ENCODE measurements at places on chromosomes 6 and 20. TPM values are rescaled to one million over a fixed set of nuclear protein-coding genes. Genes with fewer than 3 reads are reported as not detected.

DNA sequence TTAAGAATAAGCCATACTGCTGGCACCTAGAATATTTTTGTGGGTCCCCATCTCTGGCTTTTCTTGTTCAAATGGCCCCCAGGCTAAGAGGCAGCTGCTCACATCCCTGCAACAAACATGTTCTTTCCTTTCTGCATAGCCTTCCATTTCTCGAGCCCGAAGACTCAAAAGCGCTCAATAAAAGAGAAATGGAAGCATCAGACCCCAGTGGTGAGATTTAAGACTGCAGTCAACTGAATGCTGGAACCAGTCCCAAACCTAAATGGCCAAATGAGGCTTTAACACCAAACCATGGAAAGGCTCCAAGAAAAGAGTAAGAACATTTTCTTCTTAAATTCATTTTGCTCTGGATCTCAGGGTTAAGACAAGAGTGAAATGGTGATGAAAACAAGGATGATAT is 122.1 kb upstream of the TRAF3IP2 start:
- no peak for DNase-seq

DNA sequence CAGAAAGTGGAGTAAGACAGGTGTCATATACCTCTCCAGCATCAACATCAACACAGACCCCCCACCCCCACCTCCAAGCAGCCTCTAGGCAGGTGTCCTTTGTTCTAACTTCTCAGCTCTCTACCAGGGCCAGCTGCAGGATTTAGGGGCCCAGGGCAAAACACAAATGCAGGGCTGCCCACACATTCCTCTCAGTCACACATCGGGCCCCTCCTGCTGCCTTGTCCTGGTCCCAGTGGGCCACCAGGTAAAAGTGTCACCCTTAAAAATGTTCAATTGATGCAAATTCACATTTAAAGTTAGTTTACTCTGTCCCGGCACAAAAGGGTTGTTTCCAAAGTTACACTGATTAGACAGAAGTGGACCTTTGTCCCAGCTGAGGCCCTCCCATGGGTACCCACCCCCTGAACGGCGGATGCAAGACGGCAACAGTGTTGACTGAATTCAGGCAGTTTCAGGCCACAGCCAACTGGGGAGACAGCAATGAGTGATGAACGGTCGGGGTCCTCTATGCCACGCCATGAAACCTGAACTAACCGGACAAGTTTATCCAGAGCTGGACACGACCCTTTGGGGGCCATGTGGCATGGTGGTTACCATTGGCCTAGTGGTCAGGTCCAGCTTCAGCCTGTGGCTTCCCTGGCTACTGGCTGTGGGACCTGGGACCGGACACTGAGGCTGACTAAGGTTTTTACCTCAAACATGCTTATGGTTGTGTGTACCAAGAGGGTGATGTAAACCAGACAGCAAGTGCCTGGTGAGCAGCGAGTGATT is 52.2 kb upstream of the UNC93A start:
- no peak for DNase-seq

The RBL1 gene
- 2.2 TPM for total RNA-seq

The PAK5 gene
- total RNA-seq = 0.08 TPM

GRCh38 chr6:61886608-61887259 is 399.3 kb downstream of the KHDRBS2 start:
- DNase-seq = no peak

GRCh38 chr6:33430991-33431879 is 11.4 kb downstream of the SYNGAP1 start:
- no peak for DNase-seq

The TTLL9 gene
- not detected for total RNA-seq

The TRDN gene
- total RNA-seq = not detected

The MUC22 gene
- total RNA-seq = not detected

The TRIM40 gene
- not detected for total RNA-seq

GRCh38 chr6:104711371-104711770 is 148.3 kb downstream of the HACE1 start:
- no peak for DNase-seq

- DNase-seq = no peak
Measured at GRCh38 chr6:26197933-26198721, 110.9 kb downstream of the HFE start.

DNA sequence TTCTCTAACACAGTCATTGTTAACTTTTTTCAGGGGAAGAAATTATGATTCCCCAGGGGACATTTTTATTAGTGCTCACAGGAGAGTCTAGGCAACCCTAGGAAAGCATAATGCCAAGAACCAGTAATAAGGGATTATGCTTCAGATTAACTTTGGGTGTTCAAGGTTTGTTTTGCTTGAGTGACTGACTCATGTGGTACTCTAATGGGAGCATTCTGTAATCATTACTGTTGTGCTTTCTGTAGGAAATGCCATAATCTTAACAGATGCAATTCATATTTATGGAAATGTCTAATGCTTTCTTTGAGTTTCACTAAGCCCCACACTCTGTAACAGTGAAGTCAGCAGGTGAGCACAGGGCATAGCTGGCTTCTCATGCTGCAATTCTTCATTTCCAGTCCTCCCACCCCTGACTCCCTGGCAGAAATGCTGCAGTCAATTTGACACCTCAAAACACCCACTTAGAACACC is 263.4 kb upstream of the MAN1A1 start:
- DNase-seq = no peak

The DYNLT2 gene
- 0.60 TPM for total RNA-seq

GRCh38 chr6:33241968-33242367 is 29.7 kb downstream of the VPS52 start:
- DNase-seq = no peak

The HDGFL1 gene
- not detected for total RNA-seq

GRCh38 chr6:143018955-143019354 is 41.7 kb upstream of the AIG1 start:
- DNase-seq = no peak

DNA sequence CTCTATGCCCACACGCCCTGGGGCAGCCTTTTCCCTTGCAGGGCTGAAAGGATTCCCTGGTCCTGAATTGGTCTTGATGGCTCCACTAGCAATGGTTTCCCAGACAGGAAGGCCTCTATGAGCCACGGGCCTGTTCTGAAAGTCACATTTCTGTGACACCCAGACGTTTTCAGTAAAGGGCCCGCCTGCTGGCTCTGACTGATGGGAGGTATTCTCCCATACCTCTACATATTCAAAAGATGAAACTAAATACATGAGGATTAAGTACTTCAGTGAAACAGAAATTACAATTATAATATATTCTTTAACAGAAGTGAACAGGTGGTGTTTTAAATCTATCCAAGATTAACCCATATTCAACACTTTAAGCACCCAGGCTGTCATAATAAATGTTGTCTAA is 629.8 kb downstream of the CDH26 start:
- DNase-seq = no peak

DNA sequence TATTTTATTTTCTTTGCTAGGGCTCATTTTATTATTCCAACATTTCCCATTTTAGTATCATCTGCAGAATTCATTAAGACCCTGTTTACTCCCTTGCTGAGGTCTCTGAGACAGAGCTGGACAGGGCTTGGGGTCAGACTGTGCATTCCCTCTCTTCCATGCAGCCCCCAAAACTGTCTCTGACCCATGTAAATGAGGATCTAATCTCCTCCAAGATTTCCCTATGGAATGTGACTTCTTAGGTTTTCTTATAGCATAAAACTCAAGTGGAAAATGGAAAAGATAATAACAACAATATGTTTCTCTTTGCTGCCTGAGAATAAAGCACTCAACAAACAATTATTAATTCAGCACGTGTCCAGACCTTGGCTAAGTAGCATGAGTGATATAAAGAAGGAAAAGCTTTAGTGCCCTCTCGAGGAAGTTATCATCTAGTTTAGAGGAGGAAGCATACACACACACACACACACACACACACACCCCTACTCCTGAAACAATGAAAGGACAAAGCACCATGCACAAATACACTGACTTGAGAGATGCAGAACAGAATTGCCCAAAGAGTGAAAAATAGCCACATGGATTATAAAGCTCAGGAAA is 815.5 kb downstream of the BCKDHB start:
- no peak for DNase-seq

The FAM120B gene
- total RNA-seq = 11.6 TPM

The CENPB gene
- total RNA-seq = 39.4 TPM

DNA sequence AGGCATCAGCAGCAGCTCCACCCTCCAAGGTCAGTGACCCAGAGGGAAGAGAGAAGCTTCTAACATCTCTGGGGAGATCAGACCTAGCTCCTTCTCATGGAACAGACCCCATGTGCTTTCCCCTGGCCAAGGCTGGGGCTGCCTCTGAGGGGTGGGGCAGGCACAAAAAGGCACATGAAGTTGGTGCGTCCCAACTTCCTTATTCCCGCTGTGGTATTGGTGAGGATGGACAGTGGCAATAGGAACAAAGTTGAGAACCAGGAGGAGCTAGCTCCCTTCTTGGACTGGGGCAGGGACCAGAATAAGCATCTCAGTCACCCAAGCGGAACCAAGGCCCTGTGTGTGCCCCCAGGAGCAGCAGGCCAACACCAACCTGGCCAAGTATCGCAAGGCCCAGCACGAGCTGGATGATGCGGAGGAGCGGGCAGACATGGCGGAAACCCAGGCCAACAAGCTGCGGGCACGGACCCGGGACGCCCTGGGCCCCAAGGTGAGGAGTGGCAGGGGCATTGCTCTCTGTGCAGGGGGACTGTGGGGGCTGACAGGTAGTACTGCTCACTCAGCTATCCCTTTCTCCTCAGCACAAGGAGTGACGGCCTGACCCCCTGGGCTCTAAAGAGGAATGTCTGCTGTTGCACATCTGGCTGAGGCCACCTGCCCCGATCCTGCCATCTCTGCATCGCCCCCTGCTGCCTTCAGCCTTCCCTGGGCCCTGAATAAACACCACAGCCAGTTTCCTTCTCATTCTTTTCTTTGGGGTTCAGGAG is 46.1 kb downstream of the MYH7B start:
- no peak for DNase-seq

DNA sequence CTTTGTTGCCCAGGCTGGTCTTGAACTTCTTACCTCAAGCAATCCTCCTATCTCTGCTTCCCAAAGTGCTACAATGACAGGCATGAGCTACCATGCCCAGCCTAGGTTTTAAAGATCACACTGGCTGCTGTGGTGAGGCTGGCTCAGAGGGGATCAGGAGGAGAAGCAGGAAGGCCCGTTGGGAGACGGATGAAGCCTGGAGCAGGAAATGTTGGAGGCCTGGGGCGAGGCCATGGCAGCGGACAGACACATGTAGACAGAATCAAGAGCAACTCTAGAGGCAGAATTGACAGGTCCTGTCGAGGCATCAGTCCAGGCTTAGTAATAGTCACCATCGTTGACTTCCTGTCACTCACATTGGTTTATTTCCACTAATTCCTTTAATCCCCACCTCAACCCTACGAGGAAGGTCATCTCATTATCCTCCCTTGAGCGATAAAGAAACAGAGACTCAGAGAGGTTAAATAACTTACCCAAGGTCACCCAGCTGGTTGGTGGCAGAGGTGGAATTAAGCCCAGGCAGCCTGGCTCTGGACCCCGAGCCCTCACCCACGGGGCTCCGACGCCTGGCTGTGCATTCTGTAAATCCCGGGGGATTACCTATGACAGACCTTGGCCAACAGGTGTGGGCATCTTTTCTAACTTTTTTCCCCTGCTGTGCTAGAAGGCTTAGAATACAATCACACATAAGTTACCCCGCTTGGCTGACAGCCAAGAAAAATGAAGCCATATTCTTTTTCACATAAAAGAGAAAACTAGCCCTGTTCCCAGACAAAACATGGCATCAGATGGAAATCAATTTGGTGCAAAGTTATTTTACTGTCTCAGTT is 113.4 kb downstream of the EYA2 start:
- DNase-seq = no peak

The FKBP1A gene
- total RNA-seq = 61.5 TPM

DNA sequence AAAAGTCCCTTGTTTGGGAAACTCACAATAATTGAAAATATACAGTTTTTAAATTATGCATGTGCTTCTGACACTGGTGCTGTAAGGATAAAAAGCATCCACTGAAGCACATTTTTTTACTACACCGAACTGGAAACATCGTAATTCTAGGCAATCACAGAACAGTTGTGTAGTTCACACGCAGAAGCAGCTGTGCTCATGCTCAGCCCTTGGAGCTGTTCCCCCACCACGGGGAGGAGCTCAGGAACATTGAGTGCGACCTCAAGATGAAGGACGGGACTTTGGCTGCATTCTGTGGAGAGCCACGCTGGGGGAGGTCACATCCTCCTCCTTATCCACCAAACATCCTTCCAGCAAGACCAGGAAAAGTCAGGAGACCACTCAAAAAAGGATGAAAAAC is 466.3 kb upstream of the CDH4 start:
- no peak for DNase-seq

The CEP85L gene
- total RNA-seq = 3.0 TPM

DNA sequence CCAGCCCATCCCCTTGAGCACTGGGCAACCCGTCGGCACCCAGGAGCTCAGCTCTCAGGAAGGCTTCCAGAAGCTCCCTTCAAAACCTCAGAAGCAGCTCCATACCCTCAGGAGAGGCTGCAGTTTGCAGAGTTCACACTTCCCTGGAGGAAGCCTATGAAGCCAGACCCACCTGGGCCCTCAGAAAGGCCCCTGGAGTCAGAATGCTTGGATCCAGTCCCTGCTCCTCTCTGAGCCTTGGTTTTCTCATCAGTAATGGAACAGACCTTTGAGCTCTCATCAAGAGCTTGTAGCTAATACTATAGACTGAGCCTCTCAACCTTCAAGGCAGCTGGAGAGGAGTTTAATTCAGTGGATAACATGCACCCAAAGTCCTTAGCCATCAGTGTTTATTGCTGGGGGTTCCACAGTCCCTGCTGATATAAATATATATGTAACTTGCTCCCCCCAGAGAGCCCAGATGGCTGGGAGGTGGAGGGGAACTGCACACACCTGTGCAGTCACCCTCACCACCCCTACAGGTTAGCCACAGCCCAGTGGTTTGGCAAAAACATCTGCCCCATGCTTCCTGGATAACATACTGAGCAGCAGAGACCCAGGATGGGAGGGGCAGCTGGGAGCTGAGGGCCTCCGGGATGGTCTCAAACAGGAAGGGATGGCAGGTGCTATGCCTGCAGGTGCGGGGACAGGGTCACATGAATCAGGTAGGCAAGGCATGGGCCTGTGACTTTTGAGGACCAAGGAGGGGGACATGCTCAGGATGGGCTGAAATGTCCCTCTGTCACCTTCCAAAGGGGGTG is 120.1 kb downstream of the SNX5 start:
- DNase-seq = no peak
